Activated T-helper 2 cell treated with anti-CD3 and anti-CD28 coated beads, Interferon-gamma antibody, Interleukin-2, Interleukin-4, amounts not matched to agents 10 μg/mL and 5 μg/mL and 100 μg/mL, durations not matched to agents 14 hours and 24 hours and 36 hours (primary cell): ENCODE measurements at places on chromosomes 12 and 14. TPM values are rescaled to one million over a fixed set of nuclear protein-coding genes. Genes with fewer than 3 reads are reported as not detected.

Gene TAC3
- total RNA-seq: not detected in 2 replicates

Gene PLEKHG7
- total RNA-seq: not detected in 2 replicates

Gene EGLN3
- 16.0 and 17.0 TPM in 2 replicates for total RNA-seq

Gene TRPV4
- total RNA-seq: not detected in 2 replicates

Gene DPY19L2
- total RNA-seq: 0.32 and 0.91 TPM in 2 replicates

Gene KRT74
- total RNA-seq: not detected in 2 replicates

Gene RNASE2
- not detected in 2 replicates for total RNA-seq

DNA sequence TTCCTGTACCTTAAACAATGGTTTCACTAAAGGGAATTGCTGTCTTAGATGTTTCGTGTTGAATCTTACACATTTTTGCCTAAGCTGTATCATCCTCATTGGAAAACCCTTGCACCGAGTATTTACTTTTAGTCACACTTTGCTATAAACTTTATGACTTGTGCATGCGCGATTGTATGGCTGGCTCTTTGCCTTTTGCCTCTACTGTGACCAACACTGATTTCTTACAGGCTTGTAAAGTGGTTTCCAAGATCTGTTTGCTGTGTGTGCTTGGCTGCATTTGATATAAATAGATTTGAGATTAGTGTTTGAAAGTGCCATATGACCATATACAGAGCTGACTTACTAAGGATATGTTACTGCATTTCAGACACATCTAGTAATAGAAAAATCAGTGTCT, 40.5 kb downstream of the RASSF3 start:
- no peak for DNase-seq

GRCh38 chr14:65214741-65215140, 112.4 kb upstream of the MAX start:
- no peak for DNase-seq

- DNase-seq: no peak
These were observed 86.4 kb downstream of the SCN8A start for GRCh38 chr12:51677284-51677968.

- DNase-seq: no peak
These were observed 107.6 kb downstream of the KLHL28 start for GRCh38 chr14:44854114-44854513.
